ENCODE measurements at places on chromosomes 12 and 14.

DNA sequence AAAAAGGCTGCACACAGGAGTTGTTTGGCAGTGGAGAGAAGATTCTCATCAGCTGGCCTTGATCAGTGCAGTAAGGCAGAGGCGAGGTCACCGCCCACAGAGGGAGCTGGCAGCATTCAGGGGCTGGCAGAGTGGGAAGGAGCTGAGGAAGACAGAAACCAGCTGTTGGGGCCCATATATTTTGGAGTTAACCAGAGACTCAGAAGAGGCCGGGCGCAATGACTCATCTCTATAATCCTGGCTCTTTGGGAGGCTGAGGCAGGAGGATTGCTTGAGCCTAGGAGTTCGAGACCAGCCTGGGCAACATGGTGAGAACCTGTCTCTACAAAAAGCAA is 17.7 kb downstream of the SMCO2 start:
- DNase-seq = no peak

- no peak for DNase-seq
Observed at GRCh38 chr12:53344487-53344823, 8.3 kb upstream of the SP7 start.

DNA sequence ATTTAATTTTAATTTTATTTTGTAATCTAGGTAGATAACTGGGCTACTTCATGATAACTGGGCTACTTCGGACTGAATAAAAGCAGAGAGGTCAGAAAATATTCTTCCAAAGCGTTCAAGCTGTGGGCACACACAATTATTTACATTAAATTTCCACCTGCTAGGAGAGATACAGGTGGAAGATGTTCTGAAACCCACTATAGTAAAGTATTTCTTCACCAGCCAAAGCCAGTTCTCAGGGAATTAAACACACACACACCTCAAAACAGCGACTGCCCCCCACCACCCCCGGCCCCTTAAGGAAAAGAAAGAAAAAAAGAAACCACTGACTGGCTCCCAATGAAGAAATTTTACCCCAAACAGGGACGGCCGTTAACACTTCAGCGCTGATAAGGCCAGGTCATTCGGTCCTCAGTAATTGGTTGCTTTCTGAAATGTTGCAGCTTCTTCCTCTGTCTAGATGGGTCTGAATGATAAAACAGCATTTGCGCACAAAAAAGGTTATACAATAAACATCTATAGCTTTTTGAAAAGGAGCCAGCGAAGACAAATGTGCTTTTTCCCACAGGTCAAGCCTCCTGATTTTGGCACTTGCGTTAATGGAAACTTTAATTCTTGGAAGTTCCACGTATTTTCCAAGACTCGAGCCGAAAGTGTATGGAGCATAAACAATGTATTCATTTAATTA is 771 bp upstream of the KCNJ8 start:
- DNase-seq = no peak

GRCh38 chr12:27620121-27620520 is 76.1 kb upstream of the REP15 start:
- no peak for DNase-seq

DNA sequence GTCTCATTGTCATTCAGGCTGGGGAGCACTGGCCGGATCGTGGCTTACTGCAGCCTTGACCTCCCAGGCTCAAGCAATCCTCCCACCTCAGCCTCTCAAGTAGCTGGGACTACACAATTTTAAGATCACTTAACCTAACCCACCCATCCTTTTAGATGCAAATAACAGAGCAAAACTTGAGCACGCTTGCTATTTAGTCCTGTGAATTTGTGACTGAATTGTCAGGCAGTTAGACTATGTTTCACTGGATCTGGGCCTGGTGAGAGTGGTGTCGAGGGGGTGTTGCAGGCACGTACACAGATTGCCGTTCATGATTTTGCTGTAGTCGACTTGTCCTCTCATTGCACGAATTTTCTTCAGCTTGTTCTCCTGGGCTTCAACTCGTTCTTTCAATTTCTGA is 38.2 kb downstream of the ZFYVE21 start:
- DNase-seq = no peak

DNA sequence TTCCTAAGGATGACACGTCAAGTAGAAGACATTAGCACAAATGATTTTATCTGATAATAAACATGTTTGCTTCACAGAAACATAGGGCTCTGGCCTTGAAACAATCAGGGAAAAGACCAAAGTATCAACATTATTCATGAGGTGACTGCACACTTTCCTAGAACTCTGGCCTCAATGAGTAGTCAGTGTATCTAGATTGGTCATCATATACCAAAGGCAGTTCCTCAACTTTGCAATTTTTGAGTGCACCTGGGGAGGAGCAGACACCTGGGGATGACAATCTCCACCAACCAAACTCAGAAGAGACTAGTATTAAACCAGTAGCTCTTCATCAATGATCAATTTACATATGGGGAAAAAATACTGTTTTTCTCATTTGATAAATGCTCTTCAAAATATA is 4.5 kb downstream of the EDDM3A start:
- DNase-seq = no peak

- DNase-seq = no peak
Observed at GRCh38 chr12:130484221-130484620, 146.5 kb downstream of the PIWIL1 start.
